KG1 (cell line): ENCODE measurements at places on chromosomes 12 and 14.

DNA sequence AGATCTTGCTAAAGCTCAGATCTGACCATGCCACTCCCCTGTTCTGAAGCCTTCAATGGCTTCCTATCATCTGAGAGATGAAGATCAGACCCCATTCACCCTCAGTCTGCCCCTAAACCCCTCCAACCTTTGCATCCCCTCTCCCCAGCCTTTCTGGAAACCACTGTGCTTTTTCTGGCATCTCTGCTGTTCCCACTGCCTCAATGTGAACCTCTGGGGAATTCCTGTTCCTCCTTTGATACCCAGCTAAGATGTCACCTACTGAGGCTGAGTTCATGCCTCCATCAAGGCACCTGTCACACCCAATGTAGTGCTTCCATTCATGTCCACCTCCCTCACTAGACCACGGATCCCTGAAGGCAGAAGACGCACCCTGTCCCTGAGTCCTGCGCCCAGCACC lies 19.3 kb downstream of the CYP46A1 start:
- no peak for DNase-seq

DNA sequence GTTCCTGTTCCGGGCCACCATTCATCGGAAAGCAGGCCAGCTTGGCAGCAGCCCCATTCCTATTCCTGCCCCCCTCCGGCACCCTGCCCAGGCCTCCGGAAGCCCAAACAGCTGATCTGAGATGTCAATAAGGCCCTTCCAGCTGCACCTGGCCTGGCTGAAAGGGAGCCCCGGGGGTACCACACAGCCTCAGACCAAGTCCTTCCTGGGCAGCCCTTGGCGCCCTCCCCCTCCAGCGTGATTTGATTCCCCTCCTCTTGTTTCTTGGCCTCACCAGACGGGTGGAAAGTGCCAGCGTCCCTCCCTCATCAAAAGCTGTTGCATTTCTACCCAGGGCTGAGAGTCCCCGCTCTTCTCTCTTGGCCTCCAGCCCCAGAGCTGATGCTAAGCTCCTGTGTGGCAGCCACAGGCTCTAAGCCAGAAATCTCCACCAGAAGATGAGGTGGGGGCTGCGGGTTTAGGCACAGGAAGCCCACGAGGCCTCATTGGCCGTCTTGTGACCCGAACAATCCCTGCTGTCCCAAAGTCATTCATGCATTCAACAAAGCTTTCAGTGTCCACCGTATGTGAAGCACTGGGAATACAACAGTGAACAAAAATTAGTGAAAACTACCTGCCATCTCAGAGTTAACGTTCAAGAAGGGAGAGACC lies 215.4 kb downstream of the SLC41A2 start:
- DNase-seq = no peak

DNA sequence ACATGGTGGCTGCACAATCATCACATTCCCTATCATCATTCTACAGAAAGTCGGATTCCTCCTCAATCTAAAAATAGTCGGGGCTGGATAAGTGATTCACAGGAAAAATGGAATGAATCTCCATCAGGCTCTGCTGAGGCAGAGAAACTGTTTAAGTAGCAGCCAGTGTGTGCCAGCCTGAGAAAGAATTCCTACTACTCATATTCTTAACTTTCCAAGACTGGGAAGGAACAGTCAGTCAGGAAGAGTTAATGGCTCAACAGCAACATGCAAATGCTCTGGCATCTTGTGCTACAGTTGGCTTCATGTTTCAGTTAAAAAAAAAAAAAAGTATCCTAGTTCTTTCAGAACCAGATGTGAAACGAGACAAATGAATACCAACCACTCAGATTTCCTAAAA lies 187.0 kb downstream of the GRIP1 start:
- DNase-seq = no peak

DNA sequence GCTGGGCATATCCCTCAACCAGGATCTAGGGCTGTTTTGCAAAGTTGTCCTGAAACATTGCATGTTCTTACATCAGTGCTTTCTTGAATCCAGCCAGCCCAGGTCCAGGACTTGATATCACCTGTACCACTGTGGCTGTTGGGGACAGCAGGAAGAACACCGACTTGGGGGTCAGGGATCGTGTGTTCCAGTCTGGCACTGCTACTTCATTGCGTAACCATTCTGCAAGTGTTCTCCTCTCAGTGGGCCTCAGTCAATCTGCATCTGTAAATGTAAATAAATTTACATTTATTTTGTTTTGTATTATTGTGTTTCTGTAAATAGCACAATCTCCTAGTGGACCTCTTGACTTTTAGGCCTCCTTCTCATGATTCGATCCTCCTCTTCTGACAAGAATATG lies 167.3 kb downstream of the SUDS3 start:
- no peak for DNase-seq

DNA sequence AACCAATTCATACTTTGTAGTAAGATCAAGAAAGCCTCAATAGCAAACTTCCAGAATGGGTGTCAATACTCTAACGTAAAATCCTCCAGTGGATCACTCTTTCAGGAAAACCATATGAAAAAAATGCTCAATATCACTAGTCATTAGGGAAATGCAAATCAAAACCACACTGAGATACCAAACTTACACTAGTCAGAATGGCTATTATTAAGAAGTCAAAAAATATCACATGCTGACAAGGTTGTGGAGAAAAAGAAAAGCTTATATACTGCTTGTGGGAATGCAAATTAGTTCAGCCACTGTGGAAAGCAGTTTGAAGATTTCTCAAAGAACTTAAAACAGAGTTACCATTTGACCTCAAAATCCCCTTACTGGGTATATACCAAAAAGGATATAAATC lies 49.5 kb upstream of the ATXN7L3B start:
- no peak for DNase-seq

- DNase-seq = no peak
Measured at GRCh38 chr14:102223682-102224081, 81.3 kb downstream of the MOK start.

DNA sequence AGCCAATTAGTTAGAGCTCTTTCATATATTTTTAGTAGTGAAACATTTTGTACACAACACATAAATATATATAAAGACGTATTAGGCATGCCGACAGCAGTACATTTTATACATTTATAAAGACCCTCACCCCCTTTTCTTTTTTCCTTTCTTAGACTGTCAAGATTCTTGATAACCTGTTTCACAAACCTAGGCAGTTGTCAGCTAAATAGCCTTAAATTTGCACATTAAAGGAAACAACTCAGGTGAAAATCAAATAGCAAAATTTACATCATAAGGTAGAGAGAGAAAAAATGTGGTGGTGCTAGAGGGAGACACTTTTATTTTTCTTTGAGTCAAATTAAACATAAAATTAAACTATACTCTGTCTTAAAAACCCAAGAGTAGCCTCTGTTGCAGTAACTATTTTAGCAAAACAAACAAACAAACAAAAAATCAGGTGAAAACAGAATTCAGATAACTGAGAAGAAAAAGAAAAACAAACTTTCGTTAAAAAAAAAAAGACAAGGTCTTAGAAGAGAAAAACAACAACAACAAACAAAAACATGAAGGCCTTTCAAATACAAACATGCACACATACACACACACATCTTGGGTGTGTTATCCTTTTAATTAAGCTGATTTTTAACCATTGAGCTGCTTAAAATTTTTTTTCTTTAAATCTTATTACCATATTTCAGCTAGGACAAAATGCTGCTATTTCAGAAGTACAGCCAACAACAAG lies 23.1 kb upstream of the SLC7A8 start:
- no peak for DNase-seq

GRCh38 chr14:24630872-24631477 lies 3.0 kb downstream of the GZMB start:
- no peak for DNase-seq

DNA sequence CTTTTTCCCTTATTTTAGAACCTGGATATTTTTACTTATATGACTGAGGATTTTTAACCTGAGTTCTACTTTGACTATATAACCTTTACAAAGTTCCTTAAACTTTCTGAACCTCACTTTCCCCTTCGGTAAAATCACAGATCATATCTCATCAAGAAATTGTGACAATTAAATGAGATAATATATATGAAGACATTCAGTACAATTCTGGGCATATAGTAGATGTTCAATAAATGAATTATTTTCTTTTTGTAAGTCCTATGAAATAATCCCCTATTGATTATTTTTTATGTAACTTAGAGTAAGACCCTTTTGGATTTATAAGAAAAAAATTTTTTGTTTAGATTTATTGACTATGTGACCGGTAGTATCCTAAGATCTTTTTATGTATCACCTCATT lies 17.6 kb upstream of the FAM177A1 start:
- no peak for DNase-seq

DNA sequence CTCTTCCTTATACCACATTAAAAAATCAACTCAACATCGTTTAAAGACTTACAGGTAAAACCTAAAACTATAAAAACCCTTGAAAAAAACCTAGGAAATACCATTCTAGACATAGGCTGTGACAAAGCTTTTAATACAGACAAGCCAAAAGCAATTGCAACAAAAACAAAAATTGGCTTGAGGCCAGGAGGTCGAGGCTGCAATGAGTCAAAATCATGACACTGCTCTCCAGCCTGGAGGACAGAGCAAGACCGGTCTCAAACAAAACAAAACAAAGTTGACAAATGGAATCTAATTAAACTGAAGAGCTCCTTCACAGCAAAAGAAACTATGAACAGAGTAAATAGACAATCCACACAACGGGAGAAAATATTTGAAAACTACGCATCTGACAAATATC lies 1057.8 kb downstream of the FSCB start:
- no peak for DNase-seq
